Stimulated activated CD8-positive, alpha-beta memory T cell treated with anti-CD3 and anti-CD28 coated beads, Interleukin-4, amount 100 ng/mL, for 1 hour (primary cell): ENCODE measurements at places on chromosomes 4 and X.

DNA sequence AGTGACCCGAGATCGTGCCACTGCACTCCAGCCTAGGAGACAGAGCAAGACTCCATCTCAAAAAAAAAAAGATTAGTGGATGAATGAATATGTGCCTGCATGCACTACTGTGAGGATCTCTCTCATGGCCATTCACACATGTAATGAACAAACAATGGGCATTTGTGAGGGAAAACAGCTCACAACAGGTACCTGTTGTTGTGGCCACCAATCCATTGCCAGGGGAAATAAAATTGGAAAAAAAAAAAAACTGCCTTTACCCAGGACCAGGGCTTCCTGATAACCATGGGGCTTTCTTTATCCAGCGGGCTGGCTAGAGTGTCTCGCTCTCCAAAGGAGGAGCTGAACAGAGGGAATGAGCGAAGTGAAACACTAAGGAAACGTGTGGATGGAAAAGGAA lies 7.4 kb downstream of the SCD5 start:
- no peak for DNase-seq

DNA sequence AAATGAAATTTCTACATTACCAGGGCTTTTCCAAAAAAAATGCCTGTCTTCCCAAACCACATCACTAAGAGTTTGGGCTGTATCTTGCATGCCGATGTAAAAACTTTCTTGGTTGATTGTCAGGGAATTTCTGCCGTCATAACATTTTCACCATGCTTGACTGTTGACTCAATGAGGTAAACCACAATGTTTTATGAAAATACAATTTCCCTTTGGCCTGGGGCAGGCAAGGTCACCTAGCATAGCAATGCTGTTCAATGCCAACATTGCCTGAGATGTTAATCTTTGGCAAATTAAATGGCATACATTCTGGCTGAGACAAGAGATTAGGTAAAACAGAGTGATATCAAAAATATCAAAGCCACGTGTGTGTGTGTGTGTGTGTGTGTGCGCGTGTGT lies 137.1 kb upstream of the TBL1X start:
- no peak for DNase-seq

DNA sequence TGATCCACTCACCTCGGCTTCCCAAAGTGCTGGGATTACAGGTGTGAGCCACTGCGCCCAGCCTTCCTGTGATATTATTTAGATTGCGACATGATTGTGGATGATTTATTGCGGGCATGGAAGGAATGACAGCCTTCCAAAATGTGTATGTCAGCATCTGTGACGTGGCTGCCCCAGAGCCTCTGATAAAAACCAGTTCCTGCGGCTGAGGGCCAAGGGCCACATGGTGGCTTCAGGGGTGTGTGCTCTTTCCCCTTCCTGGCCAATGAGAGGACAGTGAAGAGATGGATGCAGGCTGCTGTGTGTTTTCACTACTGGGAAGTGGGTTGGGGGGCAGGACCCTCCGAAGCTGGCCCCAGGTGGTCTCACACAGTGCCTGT lies 57.4 kb upstream of the HGFAC start:
- DNase-seq, result no peak

- no peak for DNase-seq
Observed at GRCh38 chrX:125520029-125520428, 200.4 kb downstream of the TEX13C start.

DNA sequence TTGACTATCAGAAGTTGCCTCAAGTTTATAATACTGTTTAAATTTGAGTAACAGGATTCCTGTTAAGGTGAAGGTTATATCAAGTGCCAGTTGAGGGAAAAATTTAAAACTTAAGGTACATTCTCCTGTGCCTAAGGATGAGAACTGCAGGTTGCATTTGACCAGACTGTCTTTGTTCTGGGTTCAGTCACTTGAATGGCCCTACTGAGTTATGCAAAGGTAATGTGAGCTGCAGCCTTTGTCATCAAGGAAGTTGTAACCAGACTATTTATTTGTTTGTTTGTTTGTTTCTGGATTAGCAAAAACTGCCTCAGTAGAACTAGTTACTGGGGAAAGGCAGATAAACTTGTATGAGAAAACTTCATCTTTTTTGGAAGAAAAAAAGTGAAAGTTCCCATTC lies 131.9 kb downstream of the ATOH1 start:
- DNase-seq, result no peak

DNA sequence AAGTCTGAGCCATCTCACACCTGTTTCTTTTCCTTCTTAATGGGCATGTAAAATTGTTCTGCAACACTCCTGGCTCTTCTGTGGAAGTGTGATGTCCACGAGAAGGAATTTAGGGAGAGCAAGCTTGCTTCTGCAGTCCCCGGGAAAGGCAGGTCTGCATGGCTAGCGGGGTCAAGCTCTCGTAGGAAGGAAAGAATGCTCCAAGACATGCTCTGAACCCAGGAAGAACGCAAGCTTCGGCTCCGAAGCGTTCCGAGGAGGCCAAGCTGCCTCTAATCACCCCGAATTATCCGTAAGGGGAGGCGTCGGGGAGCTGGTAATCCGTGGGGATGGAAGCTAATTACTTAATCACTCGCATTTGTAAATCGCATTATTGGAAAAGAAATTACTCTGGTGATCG lies 177.7 kb downstream of the CRLF2 start:
- DNase-seq, result no peak

- no peak for DNase-seq
Observed at GRCh38 chrX:108148524-108148923, 56.9 kb downstream of the ATG4A start.

- DNase-seq, result no peak
Observed at GRCh38 chrX:31547416-31547815, 475.6 kb upstream of the FTHL17 start.

DNA sequence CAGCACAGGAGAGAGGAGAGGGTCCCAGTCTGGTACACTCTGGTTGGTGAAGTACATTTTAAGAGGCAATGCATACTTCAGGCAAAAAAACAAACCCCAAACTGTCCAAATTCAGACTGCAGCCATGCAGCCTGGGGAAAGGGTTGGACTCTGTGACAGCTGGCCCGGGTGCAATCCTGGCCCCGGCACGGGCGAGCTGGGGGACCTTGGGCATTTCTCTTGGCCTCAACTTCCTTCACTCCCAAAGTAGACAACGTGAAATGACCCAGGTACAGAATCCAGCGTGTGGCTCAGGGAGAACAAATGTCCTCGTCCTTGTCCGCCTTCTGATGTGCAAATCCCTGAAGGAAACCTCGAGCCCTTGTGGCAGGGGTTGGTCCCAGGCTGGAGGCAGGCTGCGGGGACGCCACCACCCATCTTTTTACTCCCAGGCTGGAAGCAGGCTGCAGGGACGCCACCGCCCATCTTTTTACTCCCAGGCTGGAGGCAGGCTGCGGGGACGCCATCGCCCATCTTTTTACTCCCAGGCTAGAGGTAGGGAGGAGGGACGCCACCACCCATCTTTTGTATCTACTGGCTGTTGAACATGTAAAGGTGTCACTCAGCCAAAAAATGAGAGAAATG lies 62.3 kb downstream of the ACOX3 start:
- no peak for DNase-seq

- no peak for DNase-seq
Observed at GRCh38 chr4:80107374-80107773, 34.3 kb upstream of the ANTXR2 start.

- DNase-seq, result no peak
Observed at GRCh38 chr4:85776096-85776495, 301.1 kb downstream of the ARHGAP24 start.

- no peak for DNase-seq
Observed at GRCh38 chr4:93232883-93233282, 595.7 kb upstream of the ATOH1 start.

DNA sequence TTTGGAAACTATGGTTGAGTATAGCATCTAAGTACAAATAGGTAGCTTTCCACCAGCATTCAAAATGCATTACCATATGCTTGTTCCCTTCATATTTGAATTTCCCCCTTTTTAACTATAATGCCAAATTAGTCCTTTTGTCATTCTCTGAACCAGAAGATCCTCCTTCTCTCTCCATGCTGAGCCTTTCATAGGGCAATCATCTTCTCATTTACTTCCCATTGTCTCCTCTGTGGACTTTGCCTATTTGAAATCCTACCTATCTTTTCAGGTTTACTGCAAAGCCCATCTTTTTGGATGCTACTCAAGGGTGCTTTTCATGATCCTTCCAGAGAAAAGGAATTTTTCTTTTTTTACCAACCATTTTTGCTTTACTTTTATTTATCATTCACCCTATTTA lies 54.7 kb downstream of the DKK2 start:
- DNase-seq, result no peak

GRCh38 chr4:137370679-137371078 lies 161.6 kb downstream of the PCDH18 start:
- DNase-seq, result no peak

DNA sequence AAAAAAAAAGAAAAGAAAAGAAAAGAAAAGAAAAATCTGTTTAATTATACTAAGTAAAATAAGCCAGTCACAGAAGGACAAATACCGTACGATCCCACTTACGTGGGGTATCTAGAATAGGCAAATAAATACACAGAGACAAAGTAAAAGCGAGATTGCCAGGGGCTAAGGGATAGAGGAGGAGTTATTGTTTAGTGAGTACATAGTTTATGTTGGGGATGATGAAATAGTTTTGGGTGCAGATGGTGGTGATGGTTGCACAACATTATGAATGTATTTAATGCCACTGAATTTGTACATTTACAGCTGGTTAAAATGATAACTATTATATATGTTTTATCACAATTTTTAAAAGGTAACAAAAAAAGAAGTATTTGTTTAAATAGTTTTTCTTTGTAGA lies 7.1 kb downstream of the CA5B start:
- DNase-seq, result no peak

DNA sequence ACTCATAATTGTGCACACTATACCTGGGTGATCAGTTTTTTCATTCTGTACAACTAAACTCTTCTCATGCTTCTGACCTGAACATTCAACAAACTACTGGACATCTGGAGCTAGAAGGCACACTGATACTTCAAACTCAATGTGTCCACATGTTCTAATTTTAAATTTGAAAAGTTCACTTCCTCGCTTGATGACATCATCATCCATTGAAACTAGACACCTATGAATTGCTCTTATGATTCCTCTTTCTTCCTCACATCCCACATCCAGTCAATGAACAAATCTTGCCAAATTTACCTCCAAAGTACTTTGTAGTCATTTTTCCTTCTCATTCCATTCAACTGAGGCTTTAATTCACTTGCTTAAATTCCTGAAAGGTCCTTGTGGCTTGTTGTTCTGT lies 549.4 kb downstream of the GALNTL6 start:
- DNase-seq, result no peak

- DNase-seq, result no peak
Observed at GRCh38 chr4:185468999-185469398, 2.5 kb downstream of the CCDC110 start.

DNA sequence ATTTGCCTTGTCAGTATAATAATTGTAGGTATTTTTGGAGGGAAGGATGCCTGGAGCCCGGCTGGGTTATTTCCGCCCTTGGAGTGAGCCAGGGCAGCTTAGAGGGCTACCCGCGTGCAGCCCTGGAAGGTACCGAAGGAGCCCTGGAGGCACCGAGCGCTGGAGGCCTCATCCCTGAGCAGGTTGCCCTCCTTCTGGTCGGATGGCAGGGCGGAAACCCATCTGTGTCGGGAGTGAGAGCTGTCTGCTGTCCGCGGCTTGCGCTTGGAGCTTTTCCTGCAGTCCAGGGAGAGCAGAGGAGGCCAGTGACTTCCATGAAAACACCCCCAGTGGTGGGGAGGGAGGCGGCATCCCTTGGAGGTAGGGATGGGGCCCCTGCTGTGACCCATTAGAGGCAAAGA lies 122.1 kb downstream of the TBL1X start:
- DNase-seq, result no peak

- no peak for DNase-seq
Observed at GRCh38 chrX:140764401-140764919, 54.9 kb downstream of the LINC00632 start.

DNA sequence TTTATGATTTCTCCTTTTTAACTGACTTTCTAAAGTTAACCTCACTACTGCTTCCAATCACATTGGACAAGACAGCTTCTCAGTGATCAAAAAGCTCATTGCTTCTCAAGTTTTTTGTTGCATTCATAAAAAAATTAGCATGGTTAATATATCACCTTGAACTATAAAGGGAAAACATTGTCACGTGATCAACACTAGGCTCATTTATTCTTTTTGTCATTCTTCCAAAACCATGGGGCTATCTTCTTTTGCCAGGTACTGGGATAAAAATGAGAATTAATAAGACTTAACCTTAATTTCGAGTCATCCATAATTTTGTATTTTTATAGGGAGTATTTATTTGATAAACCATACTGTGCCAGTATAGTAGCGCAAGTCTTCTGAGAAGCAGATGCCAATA lies 1105.9 kb upstream of the TENM3 start:
- DNase-seq, result no peak

GRCh38 chr4:121728066-121728465 lies 31.3 kb upstream of the ANXA5 start:
- no peak for DNase-seq

DNA sequence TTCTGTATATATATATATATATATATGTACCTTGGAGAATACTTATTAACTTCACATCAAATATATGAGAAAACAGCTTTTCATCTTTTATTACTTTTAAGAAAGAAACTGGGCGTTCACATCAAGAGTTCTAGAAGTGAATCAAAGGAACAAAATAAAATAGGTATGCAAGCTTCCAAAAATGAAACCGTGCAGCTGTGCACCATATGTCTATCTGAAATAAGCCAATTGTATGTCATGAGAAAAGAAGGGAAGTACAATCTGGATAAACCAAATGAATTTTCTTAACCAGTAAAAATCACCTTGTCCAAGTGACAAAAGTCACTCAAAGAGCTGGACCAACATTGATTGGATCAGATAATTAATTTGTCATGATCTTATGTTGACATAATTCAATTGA lies 405.4 kb upstream of the TECRL start:
- DNase-seq, result no peak

DNA sequence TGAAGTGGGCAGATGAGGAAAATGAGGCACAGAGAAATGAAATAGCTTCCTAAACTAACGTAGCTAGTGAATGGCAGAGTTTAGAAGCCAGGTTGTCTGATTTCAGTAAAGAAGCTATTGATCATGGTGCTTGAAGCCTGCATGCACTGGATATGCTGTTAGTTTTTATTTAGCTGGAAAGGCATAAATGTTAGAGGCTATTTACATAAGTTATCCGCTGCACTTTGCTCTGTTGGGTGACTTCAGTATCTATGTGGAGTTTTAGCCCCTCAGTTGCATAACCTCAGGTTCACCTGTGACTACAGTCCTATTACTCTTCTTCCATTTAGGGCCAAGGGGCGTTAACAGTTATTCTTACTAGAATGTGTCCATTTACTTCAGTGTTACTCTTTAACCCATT lies 522.4 kb upstream of the RPS6KA3 start:
- DNase-seq, result no peak

DNA sequence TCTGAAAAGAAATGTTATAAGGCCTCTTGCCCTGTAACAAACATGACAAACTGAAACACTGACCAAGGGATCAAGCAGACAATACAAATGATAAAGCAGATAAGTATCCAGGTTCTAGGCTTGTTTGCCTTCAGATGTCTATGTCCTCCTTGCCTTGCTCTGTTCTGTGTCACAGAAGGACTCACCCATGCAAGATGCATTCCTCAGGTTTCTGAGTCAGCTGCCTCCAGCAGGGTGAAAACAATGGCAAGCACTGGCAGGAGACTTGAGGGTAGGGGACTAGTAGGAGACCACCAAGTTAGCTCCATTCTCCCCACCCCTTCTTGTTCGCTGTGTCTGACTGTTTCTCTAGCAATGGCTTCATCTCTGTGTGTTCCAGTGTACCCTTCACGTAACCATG lies 76.6 kb upstream of the CXXC4 start:
- no peak for DNase-seq

- DNase-seq, result no peak
Observed at GRCh38 chr4:100848841-100849240, 331.0 kb upstream of the EMCN start.
